ENCODE measurements at places on chromosomes 3 and 15.

DNA sequence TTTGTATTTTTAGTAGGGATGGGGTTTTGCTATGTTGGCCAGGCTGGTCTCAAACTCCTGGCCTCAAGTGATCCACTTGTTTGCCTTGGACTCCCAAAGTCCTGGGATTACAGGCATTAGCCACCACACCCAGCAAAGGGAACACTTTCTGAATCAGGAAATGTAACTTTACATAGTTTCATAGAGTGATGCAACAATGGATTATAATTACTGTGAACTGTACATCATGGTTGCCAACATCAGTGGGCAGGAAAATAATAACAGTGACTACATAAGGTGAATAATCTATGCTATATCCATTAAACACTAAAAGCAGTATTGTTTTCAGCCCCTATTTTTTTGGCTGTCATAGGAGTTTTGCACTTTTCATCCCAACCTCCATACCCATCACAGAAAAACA, 5.0 kb upstream of the KPNA1 start:
- DNase-seq = no peak

DNA sequence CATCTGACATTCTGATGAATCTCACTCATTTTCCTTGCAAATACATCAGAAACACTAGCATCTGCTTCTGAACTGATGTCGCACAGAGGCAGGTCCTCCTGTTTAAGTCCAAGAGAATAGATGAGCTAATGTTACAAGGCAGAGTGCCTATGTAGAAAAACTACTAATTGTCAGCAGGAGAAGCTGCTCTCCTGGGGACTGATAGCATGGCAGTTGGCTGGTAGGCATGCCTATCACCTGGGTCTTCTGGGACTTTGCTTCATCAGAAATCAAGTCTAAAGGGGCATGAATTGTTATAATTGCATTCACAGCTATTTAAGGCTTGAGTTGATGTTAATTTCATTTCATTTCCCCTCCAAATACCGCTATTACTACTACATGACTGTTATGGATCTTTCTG, 457.2 kb downstream of the RAP2B start:
- no peak for DNase-seq

DNA sequence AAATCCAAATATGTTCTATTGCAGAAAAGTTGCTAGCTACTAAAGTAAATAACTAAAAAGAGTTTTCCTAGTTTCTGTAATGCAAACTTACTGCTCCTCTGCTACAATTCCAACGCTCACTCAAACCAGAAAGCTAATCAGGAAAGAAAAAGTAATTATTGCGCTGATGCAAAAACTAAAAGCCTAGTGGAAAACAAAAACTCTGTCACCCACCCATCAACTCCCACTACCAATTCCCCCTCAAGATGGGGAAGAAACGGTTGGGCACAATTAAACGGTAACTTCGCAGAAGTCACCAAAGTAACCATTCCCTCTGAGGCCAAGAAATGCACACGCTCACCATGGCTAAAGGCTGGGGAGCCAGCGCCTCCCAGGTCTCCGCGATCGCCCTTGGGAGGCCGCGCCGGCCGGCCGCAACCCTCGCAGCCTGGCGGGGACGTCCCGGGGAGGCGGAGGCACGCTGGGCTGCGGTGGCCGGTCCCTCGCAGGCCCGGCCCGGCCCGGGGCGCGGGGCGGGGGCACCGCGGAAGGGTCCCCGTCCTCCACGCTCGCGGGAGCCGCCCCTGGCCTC, 684 bp downstream of the SLTM start:
- DNase-seq = no peak

- DNase-seq = no peak
Observed at GRCh38 chr3:139555249-139555648, 15.7 kb upstream of the RBP1 start.

GRCh38 chr3:136602818-136603217, 149.4 kb downstream of the STAG1 start:
- no peak for DNase-seq

DNA sequence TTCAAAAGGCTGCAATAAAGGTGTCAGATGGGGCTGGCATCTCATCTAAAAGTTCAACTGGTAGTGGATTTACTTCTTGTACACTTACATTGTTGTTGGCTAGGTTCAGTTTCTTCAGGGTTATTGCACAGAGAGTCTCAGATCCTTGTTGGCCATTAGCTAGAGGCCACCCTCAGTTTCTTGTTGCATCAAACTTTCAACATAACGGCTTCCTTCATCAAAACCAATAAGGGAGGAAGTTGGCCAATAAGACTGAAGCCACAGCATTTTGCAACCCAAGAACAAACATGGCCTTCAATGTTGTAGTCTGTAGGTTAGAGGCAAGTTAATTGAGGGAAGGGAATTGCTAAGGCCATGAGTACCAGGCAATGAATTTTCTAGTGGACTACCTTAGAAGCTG, 218.0 kb downstream of the ZBBX start:
- DNase-seq = no peak

DNA sequence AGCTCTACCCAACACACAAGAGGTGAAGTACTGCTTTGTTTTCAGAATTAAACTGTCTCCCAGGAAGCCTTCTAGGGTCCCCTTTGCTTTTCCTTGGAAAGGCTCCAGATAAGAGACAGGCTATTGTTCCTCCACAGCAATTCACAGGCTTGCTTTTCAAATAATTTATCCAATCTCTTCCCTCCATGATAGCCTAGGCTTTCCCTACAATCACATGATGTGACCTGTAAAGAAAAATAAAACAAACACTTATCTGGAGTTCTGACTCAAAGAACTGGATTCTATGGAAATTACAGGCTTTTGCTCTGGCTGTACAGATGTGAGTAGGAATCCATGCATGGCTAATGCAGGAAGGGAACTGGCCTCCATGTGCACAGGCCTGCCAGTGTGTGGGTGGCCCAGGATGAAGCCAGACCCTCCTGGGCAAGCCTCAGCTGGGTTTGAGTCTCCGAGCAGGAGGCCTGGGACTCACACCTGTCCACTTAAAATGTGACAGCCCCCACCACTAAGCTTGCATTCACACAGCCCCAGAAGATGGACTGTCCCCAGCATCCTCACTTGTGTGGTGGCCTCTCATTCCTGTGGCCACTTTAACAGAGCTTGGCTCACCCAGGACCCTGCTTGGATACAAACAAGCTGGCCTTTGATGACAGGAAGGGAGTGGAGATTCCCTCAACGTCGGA, 75.8 kb upstream of the LEKR1 start:
- no peak for DNase-seq

GRCh38 chr3:105722943-105723556, 145.8 kb downstream of the CBLB start:
- no peak for DNase-seq

DNA sequence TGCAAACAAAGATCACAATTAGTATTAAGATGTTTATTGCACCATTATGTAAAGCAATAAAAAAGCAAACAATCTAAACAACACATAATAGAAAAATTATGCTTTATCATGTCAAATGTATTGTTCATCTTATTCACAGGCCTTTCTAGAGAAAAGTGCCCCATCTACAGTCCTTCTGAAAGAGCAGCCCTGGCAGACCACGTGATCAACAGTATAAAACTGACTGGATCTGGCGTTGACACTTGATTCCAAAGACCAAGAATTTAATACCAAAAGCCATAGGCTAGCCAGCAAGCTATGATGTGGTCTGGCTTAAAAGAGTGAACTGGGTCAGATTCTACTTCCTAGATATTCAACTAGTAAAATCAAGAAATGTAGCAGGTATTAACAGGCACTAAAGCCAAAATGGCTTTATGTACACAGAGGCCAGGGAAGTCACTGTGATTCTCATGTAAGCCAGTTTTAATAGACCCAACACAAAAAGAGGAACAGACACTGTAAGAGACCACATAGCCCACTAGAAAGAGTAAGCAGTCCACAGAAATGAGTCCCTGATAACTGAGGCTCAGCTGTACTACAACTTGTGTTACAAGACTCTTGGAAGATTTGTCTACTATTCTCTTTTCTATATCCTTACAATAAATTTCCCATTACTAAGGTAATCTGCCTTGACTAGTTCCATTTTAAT, 32.5 kb downstream of the DMXL2 start:
- no peak for DNase-seq

DNA sequence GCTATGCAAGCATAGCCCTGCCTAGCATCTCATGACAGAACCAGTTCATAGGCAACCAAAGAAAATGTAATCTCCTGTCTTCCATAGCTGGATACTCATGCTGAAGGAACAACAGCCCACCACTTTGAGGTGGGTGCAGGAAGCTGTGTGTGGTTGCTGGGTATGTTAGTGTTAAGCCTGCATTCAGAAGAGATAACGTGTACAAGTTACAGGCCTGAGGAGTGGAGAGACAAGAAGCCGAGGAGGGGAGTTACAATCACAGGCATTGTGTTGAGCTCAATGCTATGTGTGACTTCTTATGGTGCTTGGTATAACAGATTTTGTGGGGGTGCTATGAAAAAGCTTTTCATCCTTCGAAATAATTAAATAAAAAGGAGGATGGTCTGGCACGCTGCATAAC, 42.8 kb upstream of the SECISBP2L start:
- DNase-seq = no peak

- no peak for DNase-seq
Observed at GRCh38 chr3:130738241-130738640, 8.4 kb downstream of the PIK3R4 start.

DNA sequence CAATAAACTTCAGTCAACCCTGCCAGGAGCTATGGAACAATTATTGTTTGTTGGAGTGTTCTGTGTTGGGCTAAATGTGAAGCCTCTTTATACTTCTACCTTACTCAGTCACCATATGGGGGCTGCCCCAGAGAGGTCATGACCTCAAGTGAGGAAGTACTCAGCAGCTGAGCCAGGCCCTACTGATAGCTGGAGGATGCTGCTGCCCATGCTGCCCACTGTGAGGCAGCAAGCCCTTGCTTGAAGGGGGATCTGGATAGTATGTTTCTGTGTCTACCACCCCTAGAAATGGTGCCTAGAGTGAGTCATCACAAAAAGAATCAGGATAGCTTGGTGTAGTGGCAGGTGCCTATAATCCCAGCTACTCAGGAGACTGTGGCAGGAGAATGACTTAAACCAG, 4.5 kb upstream of the RPL24 start:
- DNase-seq = no peak

DNA sequence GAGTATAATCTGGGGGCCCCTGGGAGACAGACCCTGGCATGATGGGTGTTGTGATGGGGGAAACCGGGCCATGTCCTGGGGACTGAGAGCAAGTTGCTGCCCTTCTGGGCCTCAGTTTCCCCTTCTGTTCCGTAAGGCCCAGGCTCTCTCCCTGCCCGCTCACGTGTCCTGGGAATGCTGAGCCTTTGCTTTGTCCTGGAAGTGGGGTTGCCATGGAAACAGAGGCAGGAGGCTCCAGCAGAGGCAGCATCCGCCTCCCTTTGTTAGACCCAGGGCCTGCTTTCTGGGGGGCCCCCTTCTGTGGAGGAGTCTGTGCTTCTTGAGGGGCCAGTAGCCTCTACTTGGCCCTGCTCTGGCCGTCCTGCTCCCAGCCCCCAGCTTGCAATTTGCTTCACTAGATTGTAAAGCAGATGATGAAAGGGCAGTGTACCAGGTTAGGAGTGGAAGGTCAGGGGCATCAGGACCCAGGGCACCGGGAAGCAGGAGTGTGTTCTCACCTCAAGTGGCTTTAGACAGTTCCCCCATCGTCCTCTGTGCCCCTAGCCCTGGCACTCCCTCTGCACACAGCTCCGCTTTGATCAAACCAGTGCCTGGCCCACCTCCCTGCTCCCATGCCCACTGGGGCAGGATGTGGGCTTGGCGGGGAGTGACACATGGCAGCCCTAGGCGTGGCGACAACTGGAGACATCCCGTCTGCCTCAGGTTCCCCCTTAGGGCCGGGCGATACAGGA, 105.6 kb downstream of the FBLN2 start:
- no peak for DNase-seq

DNA sequence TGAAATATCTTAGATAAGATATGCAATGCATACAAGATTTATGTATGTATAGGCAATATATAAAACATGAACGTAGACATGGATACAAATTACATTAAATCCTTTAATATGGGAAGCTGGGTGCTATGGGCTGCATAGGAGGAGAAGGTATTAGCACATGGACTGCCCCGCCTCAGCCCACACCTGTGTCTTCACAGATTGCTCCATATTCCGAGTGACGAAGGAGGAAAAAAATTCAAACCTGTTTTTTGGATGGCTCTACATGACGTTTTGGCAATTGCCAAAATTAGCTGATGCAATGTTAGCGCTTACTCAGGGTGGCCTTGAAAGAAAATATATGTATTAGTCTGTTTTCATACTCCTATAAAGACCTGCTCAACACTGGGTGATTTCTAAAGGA, 223.4 kb upstream of the SLCO3A1 start:
- DNase-seq = no peak

DNA sequence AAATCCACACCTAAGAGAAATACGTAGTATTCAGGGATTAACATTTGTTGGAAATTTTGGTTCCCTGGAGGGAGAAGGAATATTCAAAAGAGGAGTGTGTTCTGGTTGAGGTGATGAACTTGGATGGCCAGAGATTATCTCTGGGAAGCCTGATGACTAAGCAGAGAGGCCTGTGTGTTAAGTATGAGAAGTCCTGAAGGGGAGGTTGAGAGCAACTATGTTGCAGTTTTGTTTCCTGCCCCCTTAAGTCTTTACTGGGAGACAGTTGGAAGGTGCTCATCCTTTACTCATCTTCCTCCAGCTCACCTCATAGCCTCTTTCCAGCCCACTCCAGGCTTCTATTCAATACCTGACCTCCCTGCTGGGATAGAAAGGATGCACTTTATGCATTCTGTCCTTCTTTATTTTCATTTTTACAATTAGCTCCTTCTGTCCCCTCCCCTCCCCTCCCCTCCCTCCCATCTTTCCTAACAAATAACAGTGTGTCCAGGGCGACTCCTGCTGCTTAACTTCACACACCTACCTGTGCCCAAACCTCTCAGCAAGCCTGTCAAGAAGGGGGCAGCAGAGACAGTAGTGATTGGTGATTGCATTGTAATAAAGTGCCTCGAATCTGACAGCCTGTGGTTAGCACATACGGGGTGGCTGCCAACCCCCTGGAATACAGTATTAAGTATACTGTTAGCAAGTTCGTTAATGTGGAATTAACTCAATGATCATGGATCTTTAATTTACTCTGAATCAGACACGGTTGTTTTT, 11.9 kb downstream of the RAP2B start:
- no peak for DNase-seq

DNA sequence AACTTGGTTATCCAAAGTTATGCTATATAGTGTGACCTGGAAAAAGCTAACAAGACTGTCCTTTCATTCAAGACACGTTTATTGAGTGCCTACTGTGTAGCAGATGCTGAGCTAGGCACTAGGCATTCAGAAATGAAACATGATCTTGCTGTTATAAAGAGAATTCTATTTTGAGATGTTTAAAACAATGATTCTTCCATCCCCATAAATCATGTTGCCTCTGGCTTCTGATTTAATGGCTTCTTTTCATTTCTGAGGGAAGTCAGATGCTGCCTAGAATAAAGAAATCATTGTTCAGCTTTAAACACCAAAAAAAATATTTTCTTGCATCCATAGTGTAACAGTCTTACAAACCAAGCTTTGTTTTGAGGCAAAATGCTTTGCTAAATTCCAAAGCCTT, 620.9 kb upstream of the UBE2E2 start:
- DNase-seq = no peak

GRCh38 chr3:64648927-64649906, 38.6 kb downstream of the ADAMTS9 start:
- DNase-seq = no peak
